Stimulated activated CD4-positive, alpha-beta T cell treated with anti-CD3 and anti-CD28 coated beads, Interleukin-15, amount 100 ng/mL, for 24 hours (primary cell): ENCODE measurements at places on chromosomes 6 and 20.

- no peak for DNase-seq
Observed at GRCh38 chr6:3308106-3308505, 49.4 kb downstream of the PSMG4 start.

DNA sequence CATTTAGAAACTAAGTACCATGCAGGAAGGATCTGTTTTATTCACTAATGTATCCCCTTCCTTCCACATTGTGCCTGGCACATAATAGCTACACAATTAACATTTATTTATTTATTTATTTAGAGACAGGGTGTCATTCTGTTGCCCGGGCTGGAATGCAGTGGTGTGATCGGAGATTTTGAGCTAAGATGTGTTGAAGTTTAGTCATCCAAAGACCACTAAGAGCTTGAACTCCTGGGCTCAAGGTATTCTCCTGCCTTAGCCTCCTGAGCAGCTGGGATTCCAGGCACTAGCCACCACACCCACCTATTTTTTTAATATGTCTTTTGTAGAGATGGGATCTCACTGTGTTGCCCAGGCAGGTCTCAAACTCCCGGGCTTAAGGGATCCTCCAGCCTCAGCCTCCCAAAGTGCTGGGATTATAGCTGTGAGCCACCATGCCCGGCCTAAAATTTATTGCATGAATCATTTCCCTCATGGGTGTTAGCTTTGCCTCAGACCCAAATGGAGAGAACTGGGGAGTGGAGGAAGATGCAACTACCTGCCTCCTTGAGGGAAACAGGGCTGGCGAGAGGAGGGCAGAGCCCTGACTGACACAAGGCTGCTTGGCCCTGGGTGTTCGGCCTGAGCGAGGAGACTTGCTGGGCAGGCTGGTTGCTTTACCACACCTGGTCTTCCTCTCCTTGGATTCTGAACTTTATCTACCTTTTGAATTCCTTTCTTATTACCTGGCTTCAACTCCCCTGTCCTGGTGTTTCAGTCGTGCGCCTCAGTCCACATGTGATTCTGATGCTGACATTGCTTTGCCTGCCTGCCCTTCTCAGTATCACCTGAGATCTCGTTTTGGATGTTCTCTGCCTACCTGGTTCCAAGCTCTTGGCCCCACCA, 1.7 kb upstream of the DYNLT1 start:
- no peak for DNase-seq

- no peak for DNase-seq
Observed at GRCh38 chr6:170150590-170150945, 140.3 kb downstream of the DLL1 start.

- no peak for DNase-seq
Observed at GRCh38 chr6:151180330-151181048, 59.3 kb upstream of the AKAP12 start.

GRCh38 chr20:11080010-11080409, 406.2 kb upstream of the JAG1 start:
- no peak for DNase-seq

DNA sequence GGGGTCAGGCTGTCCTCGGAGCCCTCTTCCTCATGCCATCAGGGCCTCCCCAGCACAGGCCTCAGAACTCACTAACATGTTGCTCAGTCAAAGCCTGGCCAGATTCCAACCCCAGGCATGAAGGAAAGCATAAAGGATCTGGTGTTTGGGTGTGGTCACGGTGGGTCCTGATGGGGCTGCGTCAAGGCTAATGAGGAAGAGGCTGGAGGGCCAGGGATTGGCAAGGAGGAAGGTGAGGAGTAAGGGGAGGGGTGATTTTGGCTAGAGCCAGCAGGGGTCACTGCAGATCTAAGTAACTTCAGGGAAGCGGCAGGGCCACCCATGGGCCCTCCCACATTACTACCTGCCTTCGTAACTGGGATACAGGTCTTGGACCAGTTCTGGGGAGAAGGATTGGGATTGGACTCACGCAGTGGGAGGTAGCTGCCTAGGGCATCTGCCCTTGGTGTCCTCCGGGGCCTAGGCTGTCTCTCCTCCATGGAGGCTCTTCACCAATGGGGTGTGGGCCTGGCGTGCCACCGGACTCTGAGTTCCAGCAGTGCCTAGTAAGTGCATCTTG, 36.2 kb upstream of the MRPS18A start:
- DNase-seq = peak; percentile 83

GRCh38 chr20:59608871-59609270, 4.5 kb downstream of the PHACTR3 start:
- no peak for DNase-seq

DNA sequence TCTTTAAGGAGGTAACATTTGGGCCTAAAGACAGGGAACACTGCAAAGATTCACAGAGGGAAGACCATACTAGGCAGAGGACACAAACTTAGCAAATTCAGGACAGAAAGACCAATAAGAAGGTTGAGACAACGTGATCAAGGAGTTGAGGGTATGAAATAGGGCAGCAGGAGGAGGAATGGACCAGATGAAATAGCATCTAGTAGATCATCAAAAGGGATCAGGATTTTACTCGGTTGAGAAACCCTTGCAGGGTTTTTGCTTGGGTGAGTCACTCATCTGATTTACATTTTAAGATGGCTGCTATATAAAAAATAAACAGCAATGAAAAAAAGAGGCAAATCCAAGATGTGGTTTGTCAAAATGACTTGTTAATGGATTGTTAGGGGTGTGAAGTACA, 4.7 kb downstream of the BCLAF1 start:
- no peak for DNase-seq

DNA sequence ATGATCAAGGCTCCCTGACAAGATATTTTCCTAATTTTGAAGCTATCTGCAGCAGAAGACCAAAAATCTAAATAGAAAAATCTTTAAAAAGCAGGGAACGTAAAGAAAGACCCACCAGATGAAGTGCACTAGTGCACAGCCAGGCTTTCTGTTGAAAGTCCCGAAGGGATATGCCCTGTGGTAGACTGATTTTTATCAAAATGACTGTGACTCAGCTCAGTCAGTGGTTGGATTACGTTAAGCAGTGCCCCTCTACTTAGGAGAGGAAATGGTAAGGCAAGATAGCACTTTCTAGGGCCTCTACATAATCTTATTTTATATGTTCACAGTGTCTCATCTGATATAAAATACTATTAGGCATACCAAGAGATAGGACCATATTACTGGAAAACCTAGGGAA, 123.4 kb upstream of the RAB32 start:
- DNase-seq = no peak

GRCh38 chr6:129494099-129494498, 215.9 kb downstream of the ARHGAP18 start:
- DNase-seq = no peak

- DNase-seq = no peak
Observed at GRCh38 chr6:116073765-116074440, 13.2 kb upstream of the FRK start.

GRCh38 chr6:169669147-169669546, 32.7 kb downstream of the WDR27 start:
- DNase-seq = no peak

DNA sequence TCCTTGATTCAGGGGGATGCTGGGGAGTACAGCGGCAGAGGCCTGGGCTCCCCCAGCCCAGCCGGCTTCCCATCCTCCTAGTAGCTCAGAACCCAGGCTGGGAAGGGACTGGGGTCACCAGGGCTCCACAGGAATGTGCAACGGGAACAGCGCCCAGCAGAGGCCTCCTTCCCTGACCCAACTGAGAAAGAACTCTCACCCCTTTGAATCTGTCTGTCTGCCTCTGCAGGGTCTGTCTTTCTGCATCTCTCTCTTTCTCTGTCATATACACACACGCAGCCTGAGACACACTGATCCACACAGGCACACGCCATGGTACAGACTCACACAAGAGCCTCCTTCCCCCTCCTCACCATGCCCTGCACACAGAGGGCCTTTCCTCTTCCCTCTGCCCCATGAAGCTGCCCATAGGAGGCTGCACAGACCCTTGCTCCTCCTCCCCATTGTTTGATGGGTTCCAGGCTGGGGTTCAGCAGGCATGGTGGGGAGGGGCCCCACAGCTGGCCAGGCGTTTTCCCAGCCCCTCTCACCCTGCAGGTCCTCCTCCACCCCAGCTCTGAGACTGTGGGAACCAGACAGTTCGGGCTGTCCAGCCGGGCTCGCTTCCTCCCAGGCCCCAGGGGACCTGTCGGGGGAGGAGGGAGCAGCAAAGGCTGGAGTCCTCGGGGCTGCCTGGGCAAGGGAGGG, 2.8 kb downstream of the FOXS1 start:
- no peak for DNase-seq

- no peak for DNase-seq
Observed at GRCh38 chr6:45652416-45652815, 274.7 kb upstream of the SUPT3H start.

DNA sequence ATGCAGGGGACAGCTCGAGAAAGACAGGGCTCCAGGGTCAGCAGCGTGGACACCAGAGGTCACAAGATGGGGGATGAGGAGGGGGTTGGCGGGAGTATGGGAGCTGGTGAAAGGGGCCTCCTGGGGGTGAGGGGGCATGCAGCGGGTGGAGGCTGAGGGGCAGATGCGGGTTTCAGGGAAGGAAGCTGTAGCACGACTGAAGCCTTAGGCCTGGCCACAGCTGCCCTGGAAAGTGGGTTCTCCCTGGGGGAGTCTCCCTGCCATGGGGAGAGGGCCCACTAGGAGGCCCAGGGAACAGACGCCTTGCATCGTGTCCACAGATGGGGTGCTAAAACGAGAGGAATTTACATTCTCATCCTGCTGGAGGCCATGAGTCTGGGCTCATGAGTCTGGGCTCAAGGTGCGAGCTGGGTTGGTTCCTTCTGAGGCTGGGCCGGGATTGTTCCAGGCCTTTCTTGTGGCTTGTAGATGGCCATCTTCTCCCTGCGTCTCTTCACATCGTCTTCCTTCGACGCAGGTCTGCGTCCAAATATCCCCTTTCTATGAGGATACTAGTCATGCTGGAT, 18.0 kb downstream of the APCDD1L start:
- DNase-seq = no peak

DNA sequence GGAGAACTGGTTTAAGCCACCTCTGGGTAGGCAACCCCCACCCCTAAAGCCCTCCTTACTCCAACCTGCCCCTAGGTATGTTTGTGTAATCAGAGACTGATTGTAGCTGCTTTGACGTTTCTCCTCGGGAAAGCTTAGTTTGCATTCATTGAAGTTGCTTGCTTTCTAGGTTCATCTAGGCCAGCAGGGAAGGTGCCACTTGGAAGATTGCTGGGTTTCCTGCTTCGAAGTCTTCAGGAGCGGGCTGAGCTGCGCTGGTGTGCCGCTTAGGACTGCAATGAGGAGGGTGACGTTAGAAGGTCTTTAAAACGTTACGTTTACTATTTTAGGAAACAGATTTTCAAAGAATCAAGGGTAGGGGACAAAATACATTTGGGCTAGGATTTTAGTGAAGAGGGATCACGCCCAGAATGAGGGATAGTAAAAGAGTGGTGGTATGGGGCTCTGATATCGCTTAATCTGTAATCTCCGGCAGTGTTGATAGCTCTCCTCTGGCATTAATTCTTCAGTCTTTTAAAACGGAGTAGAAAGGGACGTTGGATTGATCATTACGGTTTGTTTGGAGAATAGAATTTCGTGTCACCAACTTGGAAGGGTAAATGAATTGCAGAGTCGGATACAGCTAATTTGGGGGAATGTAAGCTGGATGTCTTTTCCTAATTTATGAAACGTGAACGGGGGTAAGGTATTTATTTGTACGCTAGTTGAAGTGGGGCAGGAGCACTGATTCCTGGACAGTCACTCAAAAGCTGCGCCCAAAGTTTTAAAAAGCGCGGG, 92.6 kb upstream of the PRDM1 start:
- DNase-seq = no peak

GRCh38 chr20:38581830-38582358, 897 bp downstream of the ADIG start:
- DNase-seq = no peak

- peak; percentile 49 for DNase-seq
Observed at GRCh38 chr6:37314487-37315156, 39.2 kb upstream of the RNF8 start.

DNA sequence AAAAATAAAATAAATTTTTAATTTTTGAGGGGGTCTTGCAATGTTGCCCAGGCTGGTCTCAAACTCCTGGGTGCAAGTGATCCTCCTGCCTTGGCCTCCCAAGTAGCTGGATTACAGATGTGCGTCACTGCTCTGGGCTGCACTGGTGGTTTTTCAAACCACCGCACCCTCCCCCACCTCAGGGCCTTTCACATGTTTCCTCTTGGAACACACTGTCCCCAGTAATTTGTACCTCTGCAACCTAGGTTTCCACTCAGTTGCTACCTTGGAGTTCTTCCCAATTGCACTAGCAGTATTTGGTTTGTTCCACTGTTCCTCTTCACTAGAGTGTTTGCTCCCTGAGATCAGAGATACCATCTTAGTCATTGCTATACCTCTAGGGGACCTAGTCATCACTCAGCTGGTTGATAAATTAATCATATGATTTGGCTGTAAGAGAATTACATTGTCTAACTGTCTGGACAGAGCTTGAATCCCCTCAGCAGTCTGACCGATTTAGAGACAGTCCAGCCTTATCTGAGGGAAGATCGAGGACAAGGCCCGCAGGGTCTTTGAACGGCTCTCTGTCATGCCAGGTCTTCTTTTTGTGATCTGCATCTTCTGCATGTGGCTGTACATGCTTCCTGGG, 32.0 kb downstream of the CEP43 start:
- no peak for DNase-seq

DNA sequence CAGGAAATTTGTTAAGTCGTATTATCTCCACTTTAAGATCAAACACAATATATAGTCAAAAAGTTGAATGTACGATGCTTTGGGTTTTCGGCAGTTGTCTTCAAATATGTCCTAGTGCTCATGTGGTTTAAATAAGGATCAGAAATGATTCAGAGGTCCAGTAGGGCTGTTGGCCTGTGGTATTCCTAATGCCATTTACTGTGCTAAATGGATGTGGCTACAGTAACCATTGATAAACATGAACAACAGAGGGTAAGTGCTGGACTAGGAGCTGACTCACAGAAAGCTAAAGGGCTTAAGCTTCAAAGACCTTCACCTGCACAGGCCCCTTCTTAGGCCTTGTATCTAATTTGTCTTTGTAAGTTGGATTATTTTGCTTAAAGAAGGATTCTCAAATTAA, 80.5 kb upstream of the TPD52L1 start:
- no peak for DNase-seq

- DNase-seq = no peak
Observed at GRCh38 chr6:143691900-143692636, 14.3 kb downstream of the PHACTR2 start.

GRCh38 chr6:170553534-170554012, 466 bp upstream of the PSMB1 start:
- no peak for DNase-seq

DNA sequence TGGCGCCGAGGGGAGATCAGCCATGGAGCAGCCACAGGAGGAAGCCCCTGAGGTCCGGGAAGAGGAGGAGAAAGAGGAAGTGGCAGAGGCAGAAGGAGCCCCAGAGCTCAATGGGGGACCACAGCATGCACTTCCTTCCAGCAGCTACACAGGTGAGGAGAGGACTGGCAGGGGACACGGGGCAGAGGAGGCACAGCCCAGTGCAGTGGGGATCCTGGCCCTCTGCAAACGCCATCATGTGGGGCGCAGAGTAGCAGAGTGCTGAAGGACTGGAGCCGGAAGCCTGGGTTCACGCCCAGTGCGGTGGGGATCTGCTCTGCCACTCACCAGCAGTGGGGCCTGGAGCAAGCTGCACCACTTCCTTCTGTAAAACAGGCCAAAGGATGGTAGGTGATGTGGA, 41.1 kb upstream of the FANCE start:
- DNase-seq = peak; percentile 15
